ENCODE measurements at places on chromosomes 3 and 15.

DNA sequence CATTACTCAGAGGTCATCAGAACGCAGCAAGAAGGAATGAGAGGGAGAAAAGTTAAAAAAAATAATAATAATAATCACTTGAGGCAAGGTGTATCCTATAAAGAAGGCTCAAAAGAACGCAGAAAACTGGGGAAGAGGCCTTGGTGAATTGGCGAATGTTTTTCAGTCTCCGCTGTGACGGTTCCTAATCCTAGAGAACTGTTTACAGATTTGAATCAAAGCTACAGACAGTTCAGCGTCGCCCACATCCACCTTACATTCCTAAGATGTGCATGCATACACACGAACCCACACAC lies 634 bp downstream of the ZMAT3 start:
- DNase-seq, result no peak

DNA sequence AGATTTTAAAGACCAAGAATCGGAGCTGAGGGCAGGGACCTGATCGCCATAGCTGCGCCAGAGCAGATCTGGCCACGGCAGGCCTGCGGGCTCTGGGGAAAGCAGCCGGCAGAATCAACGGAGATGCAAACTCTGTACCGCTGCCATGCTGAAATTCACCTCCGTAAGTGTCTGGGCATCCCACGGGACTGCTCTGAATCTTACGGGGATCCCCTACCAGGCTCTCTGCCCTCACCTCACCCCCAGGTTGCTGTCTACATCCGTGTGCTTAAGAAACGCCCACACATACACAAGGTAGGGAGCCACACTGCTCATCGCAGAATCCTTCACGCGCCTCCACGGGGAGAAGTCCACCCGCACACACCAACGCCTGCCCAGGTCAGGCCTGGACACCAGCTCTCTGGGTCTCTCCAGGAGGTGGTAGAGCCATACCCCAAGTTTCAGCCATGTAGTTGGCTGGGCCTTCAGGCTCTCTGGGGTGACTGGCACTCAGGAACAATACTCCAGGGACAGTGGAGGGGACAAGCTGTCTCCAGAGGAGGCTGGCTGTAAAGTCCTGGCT lies 33.5 kb downstream of the FAM174B start:
- no peak for DNase-seq

- no peak for DNase-seq
These were observed 62.5 kb upstream of the EPHB3 start for GRCh38 chr3:184498986-184499606.

DNA sequence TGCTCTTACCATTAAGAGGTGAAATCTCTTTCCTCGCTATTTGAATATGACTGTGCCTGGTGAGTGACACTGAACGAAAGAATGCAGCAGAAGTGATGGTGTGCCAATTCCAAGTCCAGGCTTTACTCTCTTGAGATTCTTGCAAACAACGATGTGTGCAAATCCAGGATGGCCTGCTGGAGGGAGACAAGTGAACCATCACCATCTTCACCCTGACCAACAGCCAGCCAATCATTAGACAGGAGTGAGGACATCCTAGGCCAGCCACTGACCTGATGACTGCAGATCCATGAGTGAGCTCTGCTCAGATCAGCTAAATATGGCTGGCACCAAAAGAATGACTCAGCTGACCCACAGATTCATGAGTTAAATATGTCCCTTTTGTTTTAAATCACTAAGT lies 878.0 kb downstream of the PDCD6IP start:
- DNase-seq, result no peak

DNA sequence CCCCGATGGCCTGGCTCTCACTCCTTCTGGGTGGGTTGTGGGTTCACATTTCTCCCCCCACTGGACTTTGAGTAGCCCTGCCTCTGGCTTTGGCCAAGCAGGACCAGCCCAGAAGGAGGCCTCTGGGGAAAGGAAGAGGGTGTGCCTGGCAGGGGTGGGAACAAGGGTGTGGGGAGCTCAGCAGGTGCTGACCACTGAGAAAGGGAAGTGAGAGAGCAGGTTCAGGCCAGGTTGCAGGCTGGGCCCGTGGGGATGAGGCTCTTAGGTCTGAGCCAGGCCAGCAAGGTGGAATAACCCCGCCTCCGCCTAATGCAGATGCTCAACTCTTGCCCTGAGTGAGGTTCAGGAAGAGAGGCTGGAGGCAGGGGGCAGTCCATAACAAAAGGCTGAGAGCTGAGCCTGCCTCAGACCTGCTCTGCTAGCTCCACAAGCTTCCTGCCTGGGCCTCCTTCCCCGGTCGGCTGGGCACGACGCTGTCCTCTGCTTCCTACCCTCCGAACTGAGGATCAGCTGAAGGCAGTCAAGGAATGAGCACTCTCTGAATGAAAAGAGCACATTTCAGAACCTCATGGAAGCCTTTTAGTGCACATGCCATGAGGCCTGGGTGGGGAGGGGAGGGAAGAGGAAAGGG lies 82.7 kb downstream of the TLE3 start:
- no peak for DNase-seq

- DNase-seq, result peak; percentile 77
These were observed 12.7 kb downstream of the ATP10A start for GRCh38 chr15:25850154-25851111.

GRCh38 chr3:175272392-175272791 lies 413.3 kb downstream of the NAALADL2 start:
- no peak for DNase-seq

- DNase-seq, result no peak
These were observed 154.4 kb downstream of the EBLN2 start for GRCh38 chr3:73215901-73216300.

DNA sequence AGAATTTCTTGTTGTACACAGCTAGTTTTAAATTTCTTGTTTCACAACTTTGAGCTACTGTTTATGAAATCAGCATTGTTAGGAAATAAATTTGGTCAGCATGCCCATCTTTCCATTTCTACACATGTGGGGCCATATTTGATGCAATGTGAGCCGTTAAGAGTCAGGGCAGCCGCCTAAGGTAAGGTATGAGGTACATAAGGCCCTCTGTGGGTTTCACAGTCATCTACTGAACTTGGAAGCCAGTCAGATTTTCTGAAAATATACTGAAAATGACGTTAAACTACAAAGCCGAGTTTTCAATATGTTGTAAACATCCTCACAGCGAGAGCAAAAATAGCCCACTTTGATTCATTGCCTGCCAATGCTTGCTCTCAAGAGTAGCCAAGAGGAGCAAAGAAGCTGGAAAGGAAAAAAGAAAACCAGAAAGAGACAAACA lies 94.7 kb upstream of the PDZRN3 start:
- DNase-seq, result no peak

DNA sequence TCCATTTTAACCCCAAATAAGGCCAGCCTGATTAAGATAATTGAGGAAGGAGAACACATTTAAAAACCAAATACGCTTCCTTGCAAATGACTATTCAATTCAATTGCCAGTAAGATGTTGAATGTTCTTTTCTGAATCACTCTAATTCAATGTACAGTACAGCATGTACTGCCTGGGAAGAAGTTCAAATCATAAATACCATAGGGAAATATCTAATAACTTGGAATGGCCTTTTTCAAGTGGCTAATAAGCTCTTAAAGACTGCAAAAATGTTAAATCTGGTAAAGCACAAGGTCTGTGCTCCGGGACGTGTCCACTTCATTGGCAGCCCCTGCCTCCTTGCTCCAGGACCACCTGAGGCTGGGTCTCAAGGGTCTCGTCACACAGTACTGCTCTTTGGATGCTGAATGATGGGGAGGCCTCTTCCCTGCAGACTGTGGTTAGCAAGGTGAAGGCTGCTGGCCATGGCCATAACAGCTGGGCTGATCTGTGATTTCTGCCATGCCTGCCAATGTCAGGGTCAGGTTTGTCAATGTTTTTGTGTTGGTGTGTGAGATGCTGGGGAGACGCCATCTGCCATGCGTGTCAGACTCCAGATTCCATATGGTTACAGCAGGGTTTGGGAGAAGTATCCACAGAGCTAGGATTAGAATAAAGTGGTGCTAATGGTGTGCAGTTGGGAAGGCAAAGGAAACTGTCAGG lies 300.5 kb downstream of the ADAMTS17 start:
- no peak for DNase-seq

- no peak for DNase-seq
These were observed 21.9 kb downstream of the OXNAD1 start for GRCh38 chr3:16286751-16287543.

DNA sequence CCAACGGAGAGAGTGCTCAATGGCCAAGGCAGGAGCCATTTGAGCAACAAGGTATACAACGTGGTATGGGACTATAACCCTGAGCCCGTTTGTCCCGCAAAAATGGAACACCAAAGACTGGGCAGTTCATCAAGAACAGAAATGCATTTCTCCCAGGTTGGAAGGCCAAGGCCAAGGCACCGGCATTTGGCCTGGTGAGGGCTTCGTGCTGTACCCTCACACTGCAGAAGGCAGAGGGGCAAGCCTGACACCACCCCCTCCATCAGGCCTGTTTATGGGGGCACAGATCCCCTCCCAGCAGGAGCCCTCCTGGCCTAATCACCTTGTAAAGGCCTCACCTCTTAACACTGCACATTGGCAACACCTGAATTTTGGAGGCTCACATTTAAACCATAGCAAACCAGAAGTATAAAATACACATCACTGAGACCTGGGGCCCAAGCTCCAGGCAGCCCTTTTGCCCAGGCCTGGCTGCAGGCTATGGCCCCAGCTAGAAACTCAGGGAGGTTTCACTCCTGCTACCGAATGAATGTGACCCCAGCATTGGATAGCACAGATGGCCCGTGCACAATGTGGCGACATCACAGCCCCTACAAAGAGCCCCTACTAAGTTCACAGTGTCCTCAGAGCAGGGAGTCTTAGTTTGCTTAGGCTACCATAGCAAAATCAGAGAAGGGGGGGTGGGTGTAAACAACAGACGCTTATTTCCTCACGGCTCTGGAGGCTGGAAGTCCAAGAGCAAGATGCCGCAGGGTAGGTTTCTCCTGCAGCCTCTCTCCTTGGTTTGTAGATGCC lies 47.1 kb downstream of the KLF15 start:
- no peak for DNase-seq

DNA sequence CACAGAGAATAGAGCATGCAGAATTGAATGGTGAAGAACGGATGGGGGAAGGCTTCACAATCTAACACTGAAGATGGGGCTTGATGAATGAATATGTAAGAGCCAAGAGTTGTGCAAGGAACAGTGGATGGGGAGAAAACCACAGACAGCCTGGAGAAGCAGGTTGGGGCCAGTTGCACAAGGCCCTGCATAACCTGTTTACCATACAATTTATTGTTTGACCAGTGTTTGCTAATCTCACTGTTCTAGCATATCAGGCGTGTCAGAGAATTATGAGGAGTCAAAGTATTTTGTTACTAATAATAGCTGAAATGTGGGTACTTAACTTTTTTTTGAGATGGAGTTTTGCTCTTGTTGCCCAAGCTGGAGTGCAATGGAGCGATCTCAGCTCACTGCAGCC lies 36.4 kb downstream of the LINS1 start:
- DNase-seq, result no peak

- DNase-seq, result no peak
These were observed 321.2 kb upstream of the COL8A1 start for GRCh38 chr3:99317201-99317600.

DNA sequence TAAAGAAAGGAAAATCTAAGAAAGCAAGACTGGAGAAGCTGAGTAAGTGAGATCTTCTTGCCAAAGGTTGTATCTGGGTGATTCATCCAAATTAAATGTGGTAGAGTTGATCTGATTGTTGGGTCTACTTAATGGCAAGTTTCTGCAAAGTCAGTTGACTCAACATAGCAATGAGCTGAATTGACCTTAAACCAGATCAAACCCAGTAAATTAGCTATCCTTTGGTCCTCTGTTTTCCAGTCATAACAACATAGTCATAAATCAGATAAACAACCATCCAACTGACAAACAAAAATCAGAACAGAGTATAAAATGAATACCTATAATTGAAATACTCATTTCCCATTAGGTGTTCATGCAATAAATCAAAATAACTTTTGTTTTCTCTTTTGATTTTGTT lies 142.6 kb upstream of the CFAP20DC start:
- no peak for DNase-seq

- DNase-seq, result no peak
These were observed 635.9 kb downstream of the CADM2 start for GRCh38 chr3:85594676-85595075.

- no peak for DNase-seq
These were observed 9.3 kb downstream of the CACNA2D2 start for GRCh38 chr3:50494126-50494525.

DNA sequence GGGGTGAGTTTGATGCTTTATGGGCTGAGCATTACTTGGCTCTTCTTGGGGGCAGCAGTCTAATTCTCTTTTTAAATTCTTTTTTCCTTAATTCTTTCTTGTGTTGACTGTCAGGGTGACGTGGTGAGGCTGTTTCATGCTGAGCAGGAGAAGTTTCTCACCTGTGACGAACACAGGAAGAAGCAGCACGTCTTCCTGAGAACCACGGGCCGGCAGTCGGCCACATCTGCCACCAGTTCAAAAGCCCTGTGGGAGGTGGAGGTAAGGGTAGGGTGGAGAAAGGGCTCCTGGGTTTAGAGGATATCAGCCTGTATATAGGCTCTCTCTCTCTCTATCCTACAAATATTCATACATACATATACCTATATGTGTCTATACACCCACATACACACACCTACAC lies 152.3 kb downstream of the ITPR1 start:
- no peak for DNase-seq

GRCh38 chr3:77179762-77180161 lies 139.9 kb downstream of the ROBO2 start:
- DNase-seq, result no peak

- DNase-seq, result no peak
These were observed 517.6 kb upstream of the SUCLG2 start for GRCh38 chr3:68172039-68172438.
